ENCODE measurements at places on chromosomes 11 and 22.

GRCh38 chr22:23926561-23926960, 32.4 kb downstream of the MIF start:
- DNase-seq, result no peak

DNA sequence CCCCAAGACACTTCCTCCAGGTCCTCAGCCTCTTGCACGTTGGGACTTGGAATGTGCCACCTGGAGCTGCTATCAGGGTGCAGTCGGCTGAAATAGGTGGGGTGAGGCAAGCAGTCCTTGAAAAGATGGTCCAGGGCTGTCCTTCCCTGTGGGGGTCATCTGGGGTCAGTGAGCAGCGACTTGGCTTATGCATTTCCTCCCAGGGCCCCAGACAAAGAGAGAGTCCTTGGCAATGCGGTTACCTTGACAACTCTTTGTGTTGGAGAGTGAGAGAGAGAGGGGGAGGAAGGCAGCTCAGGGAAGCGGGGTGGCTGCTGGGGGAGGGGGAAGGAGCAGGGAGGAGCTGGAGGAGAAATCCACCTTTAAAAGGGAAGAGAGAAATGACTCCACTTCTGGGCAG, 93.8 kb downstream of the MIAT start:
- DNase-seq, result no peak

DNA sequence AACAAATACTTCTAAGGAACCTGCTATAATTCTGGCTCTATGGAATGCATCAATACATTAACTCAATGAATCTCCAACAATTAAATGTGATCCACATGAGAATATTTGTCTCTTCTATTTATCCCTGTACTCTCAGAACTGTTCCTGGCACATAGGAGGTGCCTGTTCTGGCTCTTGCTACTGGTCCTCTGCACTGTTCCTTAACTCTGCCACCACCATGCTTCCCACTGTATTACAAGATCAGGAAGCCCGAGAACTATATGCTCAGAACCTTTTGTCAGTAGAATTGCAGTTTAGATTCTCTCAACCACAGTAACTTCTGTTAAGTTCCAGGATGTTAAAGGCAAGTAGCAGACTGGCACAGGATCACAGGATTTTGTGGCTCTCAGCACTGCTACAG, 376.3 kb upstream of the CCDC90B start:
- no peak for DNase-seq

GRCh38 chr22:36578619-36579018, 49.7 kb upstream of the EIF3D start:
- DNase-seq, result no peak

DNA sequence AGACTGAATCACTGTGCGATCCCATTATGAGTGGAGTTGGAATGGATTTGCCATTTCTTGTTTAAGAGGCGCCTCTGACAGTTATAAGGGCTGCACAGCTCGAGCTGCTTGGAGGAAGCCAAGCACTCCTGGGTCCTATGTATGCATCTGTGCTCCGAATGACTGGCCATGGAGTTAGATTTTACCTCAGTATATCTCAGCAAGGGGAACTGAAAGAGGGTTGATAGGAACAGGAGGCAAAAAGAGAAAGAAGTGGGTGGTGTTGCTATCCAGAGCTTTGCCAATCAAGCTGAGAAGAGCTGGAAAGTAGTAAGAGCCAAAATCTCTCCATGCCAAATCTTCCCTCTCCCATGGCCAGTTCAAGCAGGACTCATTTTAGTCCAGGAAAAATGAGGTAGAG, 632.0 kb upstream of the KIRREL3 start:
- no peak for DNase-seq

- DNase-seq, result no peak
Observed at GRCh38 chr22:21445437-21446127, 21.6 kb upstream of the TMEM191C start.

- DNase-seq, result no peak
Observed at GRCh38 chr11:63745304-63746170, 23.0 kb downstream of the ZFTA start.

GRCh38 chr22:37641561-37641949, 2.1 kb downstream of the SH3BP1 start:
- DNase-seq, result no peak

- DNase-seq, result no peak
Observed at GRCh38 chr11:21554284-21554683, 638.6 kb upstream of the ANO5 start.

DNA sequence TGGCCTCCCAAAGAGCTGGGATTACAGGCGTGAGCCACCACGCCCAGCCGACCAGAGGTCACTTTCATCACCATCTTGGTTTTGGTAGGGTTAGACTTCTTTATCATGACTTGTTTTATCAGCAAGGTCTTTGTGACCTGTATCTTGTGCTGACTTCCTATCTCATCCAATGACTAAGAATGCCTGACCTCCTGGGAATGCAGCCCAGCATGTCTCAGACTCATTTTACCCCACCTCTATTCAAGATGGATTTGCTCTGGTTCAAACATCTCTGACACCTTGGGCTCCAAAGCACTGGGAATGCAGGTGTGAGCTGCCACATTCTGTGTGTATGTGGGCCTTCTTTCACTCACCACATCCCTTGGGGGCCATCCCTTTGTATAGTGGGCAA, 5.1 kb upstream of the TALDO1 start:
- DNase-seq, result no peak

- no peak for DNase-seq
Observed at GRCh38 chr22:50027639-50028537, 15.3 kb upstream of the IL17REL start.

DNA sequence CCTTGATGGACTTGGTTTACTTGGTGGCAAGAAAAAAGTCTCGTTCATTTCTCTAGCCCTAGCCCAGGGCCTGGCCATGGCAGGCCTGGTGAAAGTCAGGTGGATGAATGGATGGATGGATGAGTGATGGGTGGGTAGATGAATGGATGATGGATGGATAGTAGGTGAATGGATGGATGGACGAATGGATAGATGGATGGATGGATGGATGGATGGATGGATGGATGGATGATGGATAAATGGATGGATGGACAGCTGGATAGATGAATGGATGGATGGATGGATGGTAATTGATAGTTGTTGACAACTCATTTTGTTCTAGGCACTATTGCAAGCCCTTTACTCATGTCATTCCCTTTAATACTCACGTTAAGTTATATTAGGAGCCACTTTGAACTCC, 86.1 kb upstream of the ANO1 start:
- no peak for DNase-seq

- no peak for DNase-seq
Observed at GRCh38 chr11:38835966-38836365, 2237.9 kb upstream of the RAG2 start.

GRCh38 chr11:71496421-71496820, 30.6 kb upstream of the KRTAP5-7 start:
- DNase-seq, result no peak

- DNase-seq, result no peak
Observed at GRCh38 chr11:19181531-19182261, 20.1 kb downstream of the CSRP3 start.

GRCh38 chr11:114366331-114367243, 33.7 kb downstream of the C11orf71 start:
- DNase-seq, result no peak

- no peak for DNase-seq
Observed at GRCh38 chr22:21652547-21653545, 10.7 kb downstream of the SDF2L1 start.

- DNase-seq, result no peak
Observed at GRCh38 chr22:35204807-35205775, 52.2 kb upstream of the HMGXB4 start.

- no peak for DNase-seq
Observed at GRCh38 chr11:69540118-69541000, 58.9 kb downstream of the LINC01488 start.

DNA sequence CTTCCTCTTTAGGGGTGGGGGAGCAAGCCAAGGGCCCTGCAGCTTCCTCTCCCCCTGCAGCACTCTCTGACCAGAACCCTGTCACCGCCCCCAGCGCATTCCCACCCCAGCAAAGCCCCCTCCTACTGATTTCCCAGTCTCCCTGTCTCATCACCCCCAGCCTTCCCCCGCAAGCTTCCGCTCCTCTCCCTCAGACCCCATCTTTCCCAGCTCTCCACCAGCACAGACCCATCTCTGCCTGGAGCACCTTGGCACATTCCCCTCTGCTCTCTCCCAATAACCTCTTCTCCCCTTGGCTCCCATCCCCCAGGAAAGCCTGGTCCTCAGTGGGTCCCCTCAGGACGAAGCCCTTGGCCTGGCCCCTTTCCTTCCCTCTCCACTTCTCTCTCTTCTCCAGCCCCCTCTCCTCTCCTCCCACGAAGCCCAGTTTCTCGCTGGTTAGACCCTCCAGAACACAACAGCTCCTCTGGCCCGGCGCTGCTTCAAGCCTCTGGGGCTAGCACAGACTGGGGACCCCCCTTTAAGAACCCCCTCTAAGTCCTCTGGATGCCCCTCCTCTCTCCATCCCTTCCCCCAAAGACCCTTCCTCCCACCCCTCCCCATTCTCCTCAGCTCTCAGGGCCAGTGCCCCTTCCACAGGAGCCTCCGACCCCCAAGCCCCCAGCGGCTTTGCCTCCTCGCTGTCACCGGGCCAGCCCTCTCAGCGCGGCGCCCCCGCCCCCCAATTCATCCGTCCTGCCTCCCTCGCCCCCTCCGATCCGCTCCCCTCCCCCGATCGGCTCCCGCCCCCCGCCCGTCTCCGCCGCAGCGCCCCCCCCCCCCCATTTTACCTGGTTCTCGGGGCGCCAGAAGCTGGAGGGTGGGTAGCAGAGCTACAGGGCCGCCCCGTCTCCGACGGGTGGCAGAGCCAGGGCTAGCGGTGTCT, 594 bp downstream of the NRXN2 start:
- DNase-seq, result no peak

- DNase-seq, result no peak
Observed at GRCh38 chr11:96648991-96649390, 259.2 kb downstream of the JRKL start.

- DNase-seq, result no peak
Observed at GRCh38 chr11:62105667-62106191, 18.1 kb upstream of the INCENP start.

GRCh38 chr11:71342951-71343827, 90.8 kb upstream of the SHANK2 start:
- DNase-seq, result no peak

DNA sequence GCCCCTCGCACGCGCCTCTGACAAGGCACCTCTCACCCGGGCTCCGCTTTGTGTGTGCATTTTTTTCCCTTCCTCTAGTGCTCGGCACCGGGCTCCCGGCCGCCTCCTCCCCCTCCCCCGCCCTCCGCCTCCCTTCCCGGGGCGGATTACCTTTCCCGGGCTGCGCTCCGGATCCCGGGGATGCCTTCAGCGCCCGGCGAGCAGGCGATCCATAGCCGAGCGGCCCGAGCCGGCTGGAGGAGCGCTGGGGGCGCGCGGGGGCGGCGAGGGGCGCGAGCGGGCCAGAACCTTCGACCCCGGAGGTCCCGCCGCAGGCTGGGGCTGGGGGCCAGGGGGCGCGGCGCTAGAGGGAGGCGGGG, 282 bp downstream of the MPPED2 start:
- no peak for DNase-seq

- DNase-seq, result no peak
Observed at GRCh38 chr11:77515483-77515882, 41.6 kb upstream of the PAK1 start.

- DNase-seq, result no peak
Observed at GRCh38 chr11:126194121-126194543, 17.3 kb downstream of the RPUSD4 start.

DNA sequence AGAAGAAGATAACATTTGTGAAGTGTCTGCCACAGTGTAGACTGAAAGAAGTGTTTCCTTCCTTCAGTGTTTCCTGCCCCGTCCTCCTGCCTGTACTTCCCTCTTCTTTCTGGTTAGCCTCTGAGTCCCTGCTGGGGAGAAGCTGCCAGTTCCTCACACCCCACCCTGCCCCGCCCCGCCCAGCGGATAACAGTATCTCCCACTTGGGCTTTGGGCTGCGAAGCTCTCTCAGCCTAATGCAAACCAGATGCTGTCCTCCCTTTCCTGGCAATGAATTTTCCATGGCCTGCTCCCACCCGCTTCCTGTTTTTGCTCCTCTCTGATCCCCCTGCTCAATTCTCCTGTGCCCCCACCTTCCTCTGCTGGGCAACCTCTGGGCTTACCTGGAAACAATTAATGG, 5.2 kb upstream of the RAB3IL1 start:
- no peak for DNase-seq

DNA sequence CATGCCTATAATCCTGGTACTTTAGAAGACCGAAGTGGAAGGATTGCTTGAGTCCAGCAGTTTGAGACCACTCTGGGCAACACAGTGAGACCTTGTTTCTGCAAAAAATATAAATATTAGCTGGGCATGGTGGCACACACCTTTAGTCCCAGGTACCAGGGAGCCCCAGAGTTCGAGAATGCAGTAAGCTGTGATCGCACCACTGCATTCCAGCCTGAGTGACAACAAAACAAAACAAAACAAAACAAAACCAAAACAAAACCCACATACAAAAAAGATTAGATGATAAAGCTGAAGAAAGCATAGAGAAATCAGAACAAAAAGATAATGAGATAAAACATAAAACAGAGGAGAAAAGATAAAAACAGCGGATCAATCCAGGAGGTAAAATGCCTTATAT, 62.1 kb downstream of the TCF20 start:
- DNase-seq, result no peak

GRCh38 chr22:44956840-44957767, 52.7 kb downstream of the PHF21B start:
- DNase-seq, result no peak

- DNase-seq, result no peak
Observed at GRCh38 chr22:42442748-42443147, 10.5 kb upstream of the NFAM1 start.

GRCh38 chr11:416757-417621, 2.2 kb upstream of the SIGIRR start:
- DNase-seq, result no peak

DNA sequence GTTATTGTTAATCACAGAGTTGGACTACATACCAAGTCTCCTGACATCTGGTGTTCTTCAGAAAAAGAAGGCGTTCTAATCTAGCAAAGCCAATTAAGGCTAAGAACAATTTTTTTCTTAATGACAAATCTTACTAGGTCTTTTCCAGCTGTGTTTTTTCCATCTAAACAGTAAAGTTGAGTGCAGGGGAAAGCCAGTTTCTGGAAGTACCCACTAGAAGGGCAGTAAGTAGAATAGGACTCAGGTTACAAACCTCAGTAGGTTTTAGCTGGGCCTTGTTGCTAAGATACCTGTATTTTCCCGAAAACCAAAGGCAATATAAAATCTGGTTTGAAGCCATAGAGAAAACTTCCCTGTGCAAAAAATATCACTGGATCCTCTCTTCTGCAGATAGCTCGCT, 351.9 kb downstream of the ETS1 start:
- DNase-seq, result no peak
